ENCODE measurements at places on chromosomes 5 and 9.

DNA sequence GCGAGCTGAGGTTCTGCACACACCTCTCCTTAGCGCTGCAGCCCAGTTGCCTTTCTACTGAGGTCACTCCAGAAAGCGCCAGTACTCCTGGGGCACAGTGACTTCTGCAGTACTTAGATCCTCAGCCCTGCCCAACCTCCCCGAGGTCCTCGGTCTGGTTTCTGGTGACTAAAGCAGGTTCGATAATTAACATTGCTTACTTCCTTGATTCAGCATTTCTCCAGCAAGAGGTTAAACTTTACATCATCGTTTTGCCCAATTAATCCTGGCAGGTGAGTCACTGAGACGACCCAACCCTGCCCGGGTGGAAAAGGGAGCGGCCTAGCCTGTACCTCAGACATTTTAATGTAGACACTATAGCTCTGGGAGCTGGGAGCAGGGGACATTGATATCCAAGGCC is 77.6 kb downstream of the PLAC8L1 start:
- DNase-seq = no peak

DNA sequence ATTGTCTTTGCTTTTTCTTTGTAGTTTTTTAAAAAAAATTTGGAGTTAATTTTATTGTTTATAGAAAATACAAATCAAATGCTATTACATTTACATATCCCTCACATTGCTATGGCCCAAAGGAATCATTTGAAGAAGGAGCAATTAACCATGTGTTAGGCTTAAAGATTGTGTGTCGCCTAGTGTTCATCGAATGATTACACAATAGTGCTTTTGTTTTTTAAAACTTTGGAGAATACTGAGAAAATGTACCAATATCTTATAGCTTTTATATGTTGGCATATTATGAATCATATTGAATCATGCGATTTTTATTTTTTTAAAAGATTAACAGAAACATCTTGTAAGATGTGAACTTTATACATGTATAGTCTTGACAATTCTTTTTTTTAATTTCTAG is 21.7 kb downstream of the SLC30A5 start:
- DNase-seq = no peak

DNA sequence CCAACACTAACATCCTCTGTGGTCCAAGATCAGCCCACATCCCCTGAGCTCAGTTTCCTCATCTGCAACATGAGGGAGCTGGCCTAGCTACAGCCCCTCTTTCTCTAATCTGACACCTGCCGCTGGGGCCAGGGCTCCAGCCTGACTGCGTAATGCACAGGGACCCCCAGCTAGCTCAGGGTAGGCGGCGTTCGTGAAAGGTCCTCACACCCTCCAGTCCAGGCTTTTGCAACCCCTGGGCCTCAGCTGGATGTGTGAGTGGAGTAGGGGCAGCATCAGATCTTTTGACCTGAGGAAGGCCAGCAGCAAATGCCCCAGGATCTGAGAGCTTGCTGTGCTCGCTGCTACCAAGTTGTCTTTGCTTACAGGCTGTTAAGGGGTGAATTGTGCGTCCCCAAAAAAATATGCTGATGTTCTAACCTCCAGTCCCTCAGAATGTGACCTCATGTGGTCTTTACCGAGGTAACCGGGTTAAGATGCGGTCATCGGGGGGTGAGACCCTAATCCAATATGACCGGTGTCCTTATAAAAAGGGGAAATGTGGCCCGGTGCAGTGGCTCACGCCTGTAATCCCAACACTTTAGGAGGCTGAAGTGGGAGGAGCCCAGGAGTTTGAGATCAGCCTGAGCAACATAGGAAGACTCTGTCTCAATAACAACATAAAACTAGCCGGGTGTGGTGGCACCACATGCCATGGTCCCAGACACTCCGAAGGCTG is 47.8 kb downstream of the PLPP7 start:
- DNase-seq = no peak

DNA sequence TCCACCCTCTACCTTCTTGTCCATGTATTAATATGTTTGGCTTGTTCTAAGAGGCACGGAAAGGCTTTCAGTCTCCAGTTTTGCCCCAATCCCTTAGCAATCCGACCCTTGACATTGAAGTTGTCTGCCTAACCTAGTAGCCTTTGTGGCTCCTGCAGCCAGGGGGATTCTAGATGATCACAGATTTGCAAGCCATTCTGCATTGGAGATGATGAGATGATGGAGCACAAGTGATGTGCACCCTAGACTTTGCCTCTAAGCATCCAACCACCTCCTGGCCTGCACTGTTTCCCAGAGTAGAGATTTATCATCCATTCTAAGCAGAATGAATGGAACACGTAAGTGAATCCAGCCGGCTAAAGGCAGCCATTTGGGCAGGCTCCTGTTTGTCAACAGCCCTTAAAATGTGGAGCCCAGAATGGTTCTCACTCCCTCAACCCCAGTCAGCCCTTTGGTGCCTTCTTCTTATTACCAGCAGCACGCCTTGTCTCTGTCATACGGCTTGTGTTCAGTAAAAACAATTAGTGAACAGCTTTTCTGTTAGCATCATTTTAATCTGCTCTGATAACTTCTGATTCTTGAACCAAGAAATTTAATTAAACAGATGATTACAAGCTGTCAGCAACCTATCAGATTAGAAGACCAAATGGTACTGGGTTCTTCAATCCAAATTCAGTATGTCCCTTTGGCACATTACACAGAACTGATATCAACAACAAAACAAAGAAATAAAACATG is 5.7 kb upstream of the TRAF1 start:
- peak; percentile 14 for DNase-seq

DNA sequence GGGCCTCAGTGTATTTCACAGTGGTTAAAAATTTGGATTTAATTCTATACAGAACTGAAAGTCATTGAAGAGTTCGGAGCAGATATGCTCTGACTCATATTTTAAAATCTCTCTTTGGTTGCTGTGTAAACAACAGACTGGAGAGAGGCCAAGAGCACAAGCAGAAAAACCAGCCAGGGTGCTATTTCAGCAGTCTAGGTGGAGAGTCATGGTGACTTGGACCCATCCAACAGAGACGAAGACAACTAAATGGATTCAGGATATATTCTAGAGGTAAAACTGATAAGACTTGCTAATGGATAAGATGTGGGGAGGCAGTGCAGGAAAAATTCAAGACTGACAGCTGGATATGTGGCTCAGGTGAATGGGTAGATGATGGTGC is 168.9 kb downstream of the MAPKAP1 start:
- no peak for DNase-seq

GRCh38 chr9:125049212-125050049 is 93.9 kb downstream of the SCAI start:
- DNase-seq = no peak

GRCh38 chr9:7119612-7120011 is 361.8 kb downstream of the KDM4C start:
- no peak for DNase-seq

DNA sequence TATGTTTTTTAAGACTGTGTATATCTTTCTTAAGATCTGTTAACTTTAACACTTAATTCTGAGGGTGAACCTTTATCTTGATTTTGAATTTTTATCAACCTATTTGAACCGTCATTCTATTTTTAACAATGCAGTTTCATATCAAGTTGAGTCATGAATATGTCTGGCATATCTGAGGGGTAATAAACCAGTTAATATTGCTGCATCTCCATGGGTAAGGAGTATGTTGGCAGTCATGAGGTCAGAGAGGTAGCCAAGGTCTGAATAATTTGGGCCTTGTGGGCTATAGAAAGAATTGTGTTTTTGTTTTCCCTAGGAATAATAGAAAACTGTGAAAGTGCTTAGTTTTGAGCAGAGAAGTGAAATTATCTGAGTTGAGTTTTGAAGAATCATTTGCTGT is 419.0 kb downstream of the PLK2 start:
- DNase-seq = no peak

- no peak for DNase-seq
Observed at GRCh38 chr5:142828797-142829535, 58.8 kb downstream of the ARHGAP26 start.

DNA sequence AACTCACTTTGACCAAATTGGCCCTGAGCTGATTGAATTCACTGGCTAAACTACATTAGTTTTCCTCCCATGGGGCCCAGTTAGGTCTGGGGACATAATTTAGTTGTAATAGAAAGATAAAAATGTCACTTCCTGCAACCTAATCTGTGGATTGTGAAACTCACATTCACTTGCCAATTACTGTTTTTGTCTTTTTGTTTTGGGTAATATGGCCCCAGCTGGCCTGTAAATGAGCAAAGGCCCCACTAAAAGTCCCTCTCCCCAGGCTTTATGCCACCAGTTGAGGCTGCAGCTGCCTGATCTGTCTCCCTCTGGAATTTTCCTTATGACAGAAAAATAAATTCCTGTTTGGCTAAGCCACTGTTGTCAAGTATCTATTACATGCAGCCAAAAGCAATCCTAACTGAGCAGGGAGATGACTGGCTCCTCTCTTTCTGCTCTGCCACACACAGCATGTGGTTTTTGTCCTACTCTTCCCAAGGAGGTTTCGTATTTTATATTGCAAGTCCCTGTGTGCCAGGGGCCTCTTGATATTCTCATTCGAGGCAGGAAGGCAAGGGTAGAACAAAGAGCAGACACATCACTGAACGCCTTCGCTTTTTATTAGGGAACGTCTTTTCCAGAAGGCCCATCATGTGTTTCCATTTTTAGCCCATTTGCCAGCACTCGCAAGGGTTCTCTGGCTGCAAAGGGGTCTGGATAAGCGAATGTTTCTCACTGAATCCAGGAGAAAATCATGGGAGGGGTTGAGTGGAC is 24.1 kb upstream of the SLC25A48 start:
- no peak for DNase-seq

GRCh38 chr5:43041669-43042175 is 1.6 kb upstream of the ANXA2R start:
- peak; percentile 80 for DNase-seq

DNA sequence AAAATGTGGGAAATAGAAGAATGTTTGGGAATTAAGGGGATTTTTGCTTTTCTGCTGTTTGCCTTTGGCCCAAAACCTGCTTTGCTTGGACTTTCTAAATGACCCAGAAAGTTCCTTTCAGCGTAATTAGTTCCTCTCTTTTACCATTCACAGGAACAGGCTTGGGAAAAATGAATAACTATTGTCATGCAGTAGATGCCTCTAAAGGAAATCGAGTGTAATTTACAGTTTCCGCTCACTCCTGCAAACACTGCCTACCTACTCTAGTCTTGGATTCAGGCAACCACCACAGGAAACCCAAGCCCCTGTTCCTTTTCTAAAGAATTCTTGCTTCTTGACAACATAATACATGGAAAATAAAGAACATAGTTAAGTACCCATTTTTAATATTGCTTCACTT is 25.0 kb downstream of the TTC23L start:
- no peak for DNase-seq

GRCh38 chr9:93456504-93456903 is 3.1 kb upstream of the FAM120AOS start:
- DNase-seq = peak; percentile 26

- DNase-seq = no peak
Observed at GRCh38 chr5:94890907-94891306, 272.4 kb downstream of the SLF1 start.

DNA sequence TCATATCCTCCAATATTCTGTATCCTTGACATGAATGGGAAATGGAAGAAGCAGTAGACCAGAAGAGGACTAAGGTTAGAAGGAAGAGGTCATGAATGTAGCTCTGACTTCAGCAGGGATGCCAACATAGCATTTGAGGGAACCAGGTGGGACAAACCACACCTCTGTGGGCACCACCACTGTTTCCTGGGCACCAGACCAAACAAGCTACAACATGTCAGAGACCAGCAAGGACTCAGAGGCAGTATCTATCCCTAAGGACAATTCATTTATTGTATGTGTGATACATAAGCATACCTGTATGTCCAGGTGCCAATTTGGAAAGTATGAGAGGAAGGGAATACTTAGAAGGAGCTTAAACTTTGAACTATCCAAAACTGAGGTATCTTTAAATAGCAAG is 192.8 kb downstream of the MAN2A1 start:
- DNase-seq = no peak

DNA sequence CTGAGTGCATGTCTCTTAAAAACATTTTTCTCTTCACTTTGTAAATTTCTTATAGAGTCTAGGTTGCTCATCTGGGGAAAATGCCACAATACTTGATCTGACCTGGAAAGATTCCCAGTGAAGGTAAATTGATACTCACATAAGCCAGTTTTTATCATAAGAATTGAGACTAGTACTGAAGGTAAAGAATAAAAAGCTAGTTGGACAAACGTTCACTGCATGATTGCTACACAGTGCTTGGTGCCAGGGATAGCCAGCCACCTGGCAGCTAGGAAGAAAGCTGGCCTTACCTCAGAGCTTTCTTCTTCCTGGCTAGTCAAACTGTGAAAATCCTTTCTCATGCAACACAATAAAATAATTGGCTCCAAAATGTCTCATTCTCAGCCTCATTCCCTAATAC is 77.1 kb downstream of the MUSK start:
- no peak for DNase-seq

GRCh38 chr5:9438596-9439354 is 107.1 kb downstream of the SEMA5A start:
- DNase-seq = no peak

DNA sequence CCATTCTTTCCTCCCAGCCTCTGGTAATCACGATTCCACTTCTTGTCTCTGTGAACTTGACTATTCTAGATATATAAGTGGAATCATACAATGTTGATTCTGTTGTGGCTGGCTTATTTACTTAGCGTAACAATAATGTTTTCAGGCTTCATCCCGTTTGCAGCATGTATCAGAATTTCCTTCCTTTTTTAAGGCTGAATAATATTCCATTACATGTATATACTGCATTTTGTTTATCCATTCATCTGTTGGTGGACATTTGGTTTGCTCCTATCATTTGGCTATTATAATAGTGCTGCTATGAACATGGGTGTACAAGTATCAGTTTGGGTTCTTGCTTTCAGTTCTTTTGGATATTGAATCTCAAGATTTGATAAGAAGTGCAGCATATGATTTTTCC is 239.7 kb upstream of the ZNF608 start:
- DNase-seq = no peak

GRCh38 chr5:91403438-91403837 is 20.3 kb upstream of the ARRDC3 start:
- no peak for DNase-seq

GRCh38 chr9:108416324-108416723 is 439.5 kb downstream of the ACTL7B start:
- no peak for DNase-seq

DNA sequence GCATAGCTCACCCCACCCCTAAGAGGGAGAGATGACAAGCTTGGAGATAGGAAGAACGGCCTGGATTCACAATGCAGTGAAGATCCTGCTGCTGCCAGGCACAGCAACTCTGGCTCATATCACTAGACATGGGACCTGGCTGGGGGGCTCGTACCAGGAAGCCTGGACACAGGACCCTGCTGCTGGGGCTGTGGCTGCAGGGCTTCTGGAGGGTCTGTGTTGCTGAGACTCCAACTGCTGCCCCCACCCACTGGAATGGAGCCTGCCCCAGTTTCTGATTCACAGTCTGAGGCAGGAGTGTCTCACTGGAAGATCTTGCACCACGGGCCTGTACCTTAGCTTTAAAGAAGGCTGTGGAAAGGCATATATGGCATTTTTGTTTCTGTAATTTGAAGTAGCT is 31.0 kb upstream of the GLRX start:
- no peak for DNase-seq

DNA sequence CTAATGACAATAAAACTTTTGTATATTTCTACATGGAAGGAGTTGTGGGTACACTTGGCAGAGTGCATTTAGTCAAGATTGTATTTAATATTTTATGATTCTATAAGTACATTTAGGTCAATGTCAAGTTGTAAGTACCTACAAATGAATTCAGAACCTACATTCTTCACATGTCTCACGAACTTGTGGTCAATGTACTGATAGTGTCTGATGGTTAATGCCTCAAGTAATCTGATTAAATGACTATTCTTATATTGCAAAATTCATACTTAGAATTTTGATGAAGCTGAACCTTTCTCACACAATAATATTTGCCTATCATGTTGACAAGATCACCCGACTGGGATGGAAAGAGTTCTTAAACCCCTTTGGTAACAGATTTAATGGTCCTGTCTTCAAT is 444.5 kb downstream of the CTNND2 start:
- no peak for DNase-seq

Measured in CD4-positive, alpha-beta T cell treated with Interleukin-1 beta for 1 hour (primary cell).